ENCODE measurements at places on chromosomes 4 and X. TPM values are rescaled to one million over a fixed set of nuclear protein-coding genes. Genes with fewer than 3 reads are reported as not detected.

- no peak for DNase-seq
These were observed 226.0 kb downstream of the VEGFC start for GRCh38 chr4:176566769-176567168.

GRCh38 chr4:91279899-91280298, 1023.9 kb upstream of the GRID2 start:
- no peak for DNase-seq

DNA sequence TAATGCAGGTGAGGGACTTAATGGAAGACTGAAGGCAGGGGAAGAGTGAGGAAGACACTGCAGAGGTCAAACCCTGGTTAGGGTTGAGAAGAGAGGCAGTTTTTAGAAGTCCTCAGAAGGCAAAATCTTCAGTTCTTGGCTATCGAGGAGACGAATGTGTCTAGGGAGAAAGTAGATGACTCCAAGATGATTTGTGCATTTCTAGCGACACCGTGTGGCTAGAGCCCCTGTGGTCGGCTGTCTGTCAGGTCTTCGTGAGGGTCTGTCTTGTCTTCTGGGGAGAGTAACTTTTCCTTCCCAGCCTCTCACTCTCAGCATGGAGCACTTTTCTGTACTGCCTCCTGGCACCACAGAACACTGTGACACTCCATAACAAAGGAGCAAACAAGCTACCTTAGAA, 458.1 kb downstream of the STIM2 start:
- DNase-seq, result peak; percentile 35

GRCh38 chrX:115452251-115452650, 108.7 kb upstream of the PLS3 start:
- no peak for DNase-seq

- DNase-seq, result no peak
These were observed 1.3 kb upstream of the OTUD5 start for GRCh38 chrX:48958635-48959094.

GRCh38 chr4:146637621-146638332, 916 bp upstream of the POU4F2 start:
- DNase-seq, result no peak

Gene IRAK1
- polyA plus RNA-seq, result 46.7 TPM
